ENCODE measurements at places on chromosomes 3 and 15.

GRCh38 chr3:1251282-1252060 lies 158.6 kb downstream of the CNTN6 start:
- no peak for DNase-seq

GRCh38 chr3:197458906-197459470 lies 96.8 kb downstream of the BDH1 start:
- no peak for DNase-seq

DNA sequence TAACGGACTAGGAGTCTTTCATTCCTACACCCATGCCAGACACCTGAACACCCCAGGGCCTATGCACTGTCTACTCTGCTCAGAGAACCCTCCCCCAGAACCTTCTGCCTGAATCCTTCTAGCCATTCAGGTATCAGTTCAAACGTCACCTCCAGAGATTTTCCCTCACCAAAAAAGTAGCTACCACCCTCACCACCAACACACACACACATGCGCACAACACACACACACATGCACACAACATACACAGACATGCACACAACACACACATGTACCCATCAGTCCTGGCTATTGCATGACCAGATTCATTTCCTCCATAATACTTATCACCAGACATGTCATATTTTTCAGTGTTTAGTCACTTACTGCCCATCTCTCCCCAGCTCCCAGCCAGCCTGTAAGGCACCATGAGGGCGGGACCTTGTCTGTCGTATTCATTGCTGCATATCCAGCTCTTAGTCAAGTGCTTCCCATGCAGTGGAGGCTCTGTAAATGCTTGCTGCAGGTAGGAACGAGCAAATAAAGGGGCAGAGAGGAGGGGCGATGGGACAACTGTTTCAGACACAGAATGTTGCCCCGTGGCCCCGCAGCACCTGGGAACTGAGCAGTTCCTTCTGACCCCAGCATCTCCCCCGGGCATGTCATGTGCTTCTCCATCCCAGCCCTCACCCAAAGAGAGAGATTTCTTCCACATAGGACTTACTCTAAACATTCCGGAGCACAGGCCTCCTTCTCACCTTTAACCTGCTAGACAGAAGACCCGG lies 29.2 kb downstream of the XXYLT1 start:
- no peak for DNase-seq

DNA sequence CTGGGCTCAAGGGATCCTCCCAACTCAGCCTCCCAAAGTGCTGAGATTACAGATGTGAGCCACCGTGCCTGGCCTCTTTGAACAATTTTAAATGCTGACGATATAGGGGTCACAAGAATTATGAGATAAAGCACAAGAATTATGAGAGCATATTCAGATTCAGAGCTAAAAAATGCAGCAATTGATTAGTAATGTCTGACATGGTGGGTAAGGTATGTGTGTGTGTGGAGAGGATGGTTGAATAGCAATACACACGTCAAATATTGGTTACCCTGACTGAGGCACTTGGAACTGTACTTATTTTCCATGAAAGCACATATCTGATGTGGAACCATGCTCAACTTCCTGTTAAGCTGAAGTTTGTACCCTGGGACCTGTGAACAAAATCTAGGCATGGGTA lies 115.6 kb downstream of the EOMES start:
- DNase-seq = no peak

DNA sequence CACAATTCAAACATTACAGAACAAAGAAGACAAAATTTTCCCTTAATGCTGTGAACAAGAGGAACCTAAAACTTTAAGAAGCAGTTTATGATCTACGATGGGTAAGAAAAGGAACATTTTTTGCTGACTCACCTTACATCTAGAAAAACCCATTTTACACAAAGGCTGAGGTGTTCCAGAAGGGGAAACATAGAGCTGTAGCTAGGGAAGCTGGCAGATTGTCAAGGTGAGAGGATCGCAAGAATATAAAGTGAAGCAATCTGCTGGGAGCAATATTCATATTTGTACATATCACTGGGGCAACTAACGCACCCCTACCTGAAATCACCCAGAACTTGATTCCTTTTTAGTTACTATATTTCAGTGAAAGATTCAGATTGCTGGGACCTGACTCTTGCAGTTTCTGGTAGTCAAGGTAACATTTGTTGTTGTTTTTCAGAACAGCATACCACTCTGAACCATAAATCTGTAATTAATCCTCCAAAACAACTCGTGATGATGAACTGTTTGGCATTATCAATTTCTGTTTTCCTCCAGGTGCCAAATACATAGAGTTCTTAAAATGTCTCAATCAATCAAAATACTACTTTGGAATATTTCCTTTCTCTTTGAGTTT lies 184.1 kb upstream of the LRRC3B start:
- no peak for DNase-seq

- DNase-seq = no peak
Measured at GRCh38 chr15:95503640-95504225, 826.8 kb upstream of the NR2F2 start.

DNA sequence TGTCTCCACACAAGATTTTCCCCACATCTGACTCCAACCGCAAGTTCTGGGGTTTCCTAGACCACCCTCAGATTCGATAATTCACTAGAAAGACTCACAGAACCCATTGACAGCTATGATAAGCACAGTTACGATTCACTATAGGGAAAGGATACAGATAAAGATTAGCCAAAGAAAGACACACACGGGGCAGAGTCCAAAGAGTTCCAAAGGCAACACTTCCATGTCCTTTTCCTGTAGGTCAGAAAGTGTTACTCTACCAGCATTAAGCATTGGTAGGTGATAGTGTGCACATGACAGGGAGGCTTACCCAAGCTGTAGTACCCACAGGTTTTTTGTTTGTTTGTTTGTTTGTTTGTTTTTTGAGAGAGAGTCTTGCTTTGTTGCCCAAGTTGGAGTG lies 48.1 kb downstream of the PHLDB2 start:
- DNase-seq = no peak

- DNase-seq = no peak
Measured at GRCh38 chr3:108119398-108120104, 28.7 kb upstream of the CD47 start.

Measured in activated CD4-positive, CD25-positive, alpha-beta regulatory T cell (primary cell).